ENCODE measurements at places on chromosomes 11 and 22.

DNA sequence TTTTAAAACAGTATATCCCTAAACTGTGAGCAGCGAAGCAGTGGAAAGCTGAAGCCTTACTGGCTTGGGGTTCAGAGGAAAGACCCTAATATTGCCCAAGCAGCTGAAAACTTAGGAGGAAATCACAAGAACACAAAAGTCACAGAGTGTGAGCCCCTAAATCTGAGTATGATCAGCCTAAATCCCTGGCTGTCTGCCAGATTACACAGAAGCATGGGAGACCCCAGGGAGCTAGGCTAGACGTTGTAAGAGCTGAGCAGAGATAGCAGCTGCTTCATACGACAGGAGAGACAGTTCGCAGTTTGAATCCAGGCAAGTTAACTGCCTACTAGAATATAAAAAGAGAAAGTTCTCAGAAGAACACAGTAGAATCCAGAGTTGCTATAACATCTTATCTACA, 81.2 kb downstream of the PACS1 start:
- DNase-seq: no peak

DNA sequence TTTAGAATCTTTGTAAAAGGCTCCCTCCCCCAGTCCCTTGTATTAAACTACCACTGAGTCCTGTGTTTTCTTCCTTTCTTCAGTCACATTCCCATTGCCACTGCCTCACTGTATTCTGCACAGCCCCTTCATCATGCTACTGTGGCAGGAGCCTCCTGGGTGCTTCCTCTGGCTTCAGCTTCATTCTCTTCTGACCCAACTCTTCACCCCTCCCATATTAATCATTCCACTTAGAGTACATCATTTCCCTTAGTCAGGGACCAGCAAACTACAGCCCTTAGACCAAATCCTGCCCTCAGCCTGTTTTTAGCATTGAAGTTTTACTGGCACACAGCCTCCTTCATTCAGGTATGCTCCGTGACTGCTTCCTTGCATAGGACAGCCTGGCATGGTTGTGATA, 127.7 kb upstream of the MTNR1B start:
- no peak for DNase-seq

- no peak for DNase-seq
Measured at GRCh38 chr11:4647766-4648165, 4.0 kb downstream of the OR51E1 start.

DNA sequence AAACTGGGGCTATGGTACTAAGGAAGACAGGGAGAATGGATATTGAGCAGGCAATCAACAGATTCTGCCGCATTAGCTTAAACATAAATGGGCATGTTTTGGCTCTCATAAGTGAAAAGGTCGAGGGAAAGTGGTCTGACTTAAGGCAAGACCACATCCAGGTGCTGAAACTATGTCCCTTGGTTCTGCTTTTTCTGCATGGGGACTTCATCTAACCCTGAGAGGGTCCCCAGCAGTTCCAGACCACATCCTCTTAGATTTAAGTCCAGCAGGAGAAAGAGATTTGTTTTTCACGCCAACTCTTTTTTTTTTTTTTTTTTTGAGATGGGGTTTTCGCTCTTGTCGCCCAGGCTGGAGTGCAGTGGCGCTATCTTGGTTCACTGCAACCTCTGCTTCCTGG, 5.5 kb downstream of the RPS6KA4 start:
- no peak for DNase-seq

GRCh38 chr11:15933886-15934625, 422.3 kb downstream of the SOX6 start:
- DNase-seq: no peak

GRCh38 chr11:792873-793272, 3.0 kb upstream of the CEND1 start:
- DNase-seq: no peak

DNA sequence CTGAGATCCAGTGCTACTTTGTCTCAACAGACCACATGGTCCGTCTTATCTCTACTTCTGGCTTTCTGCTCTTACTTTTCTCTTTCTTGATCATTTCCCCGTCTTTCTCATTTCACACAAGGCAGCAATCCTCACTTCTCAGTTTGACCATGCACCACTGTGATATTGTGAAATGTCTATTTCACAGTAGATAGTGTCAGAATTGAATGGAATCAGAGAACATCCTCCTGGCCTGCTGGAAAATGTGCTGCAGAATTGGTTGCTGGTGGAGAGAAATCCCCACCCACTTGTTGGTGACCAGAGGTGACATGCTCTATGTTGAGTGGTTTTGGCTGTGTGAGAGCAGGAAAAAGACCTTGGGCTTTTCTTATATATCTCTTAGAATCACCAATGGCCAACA, 57.8 kb upstream of the RCN1 start:
- no peak for DNase-seq

- no peak for DNase-seq
Measured at GRCh38 chr11:134261626-134262488, 8.5 kb downstream of the ACAD8 start.

Data from left hindlimb (tissue), 1 donor.